ENCODE measurements at places on chromosomes 4 and X.

- peak; percentile 32 for DNase-seq
Measured at GRCh38 chrX:118495061-118495921, at the start of gene DOCK11. DOCK11 (plus strand) TSS chrX:118495815; CDS start chrX:118495972, 157 bp downstream.

DNA sequence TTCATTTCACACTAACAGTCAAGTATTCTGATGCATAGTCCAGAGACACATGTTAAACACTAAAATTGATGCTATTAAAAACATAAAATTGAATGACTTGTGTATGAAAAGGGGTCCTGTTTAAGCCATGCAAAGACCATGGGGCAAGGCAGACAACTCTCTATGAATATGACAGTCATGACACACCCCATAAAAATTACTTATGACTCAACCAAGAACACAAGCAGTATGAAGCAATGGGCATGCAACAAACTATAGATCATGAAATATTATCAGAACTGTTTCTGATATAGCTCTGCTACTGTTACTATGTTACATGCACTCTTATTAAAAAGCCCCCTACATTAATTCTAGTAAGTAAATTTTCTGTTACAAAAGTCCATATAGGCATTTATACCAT is 57.5 kb upstream of the ZCCHC13 start:
- DNase-seq, result no peak

DNA sequence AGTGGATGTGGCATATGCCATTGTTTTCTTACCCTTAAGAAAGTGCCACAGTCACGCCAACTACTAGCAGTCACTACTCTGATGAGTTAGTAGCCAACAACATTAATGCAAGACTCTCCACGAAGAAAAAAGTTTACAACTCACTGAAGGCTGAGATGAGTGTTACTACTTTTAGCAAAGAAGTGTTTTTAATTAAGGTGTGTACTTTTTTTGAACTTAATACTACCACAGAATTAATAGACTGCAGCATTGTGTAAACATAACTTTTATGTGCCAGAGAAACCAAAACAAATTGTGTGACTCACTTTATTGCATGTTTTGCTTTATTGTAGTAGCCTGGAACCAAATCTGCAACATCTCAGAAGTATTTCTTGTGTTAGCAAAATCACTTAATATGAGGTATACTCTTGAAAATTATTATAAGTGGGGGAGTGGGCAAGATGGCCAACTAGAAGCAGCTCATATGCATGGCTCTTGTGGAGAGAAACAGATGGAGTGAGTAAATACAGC is 2.2 kb upstream of the UGT2B4 start:
- no peak for DNase-seq

DNA sequence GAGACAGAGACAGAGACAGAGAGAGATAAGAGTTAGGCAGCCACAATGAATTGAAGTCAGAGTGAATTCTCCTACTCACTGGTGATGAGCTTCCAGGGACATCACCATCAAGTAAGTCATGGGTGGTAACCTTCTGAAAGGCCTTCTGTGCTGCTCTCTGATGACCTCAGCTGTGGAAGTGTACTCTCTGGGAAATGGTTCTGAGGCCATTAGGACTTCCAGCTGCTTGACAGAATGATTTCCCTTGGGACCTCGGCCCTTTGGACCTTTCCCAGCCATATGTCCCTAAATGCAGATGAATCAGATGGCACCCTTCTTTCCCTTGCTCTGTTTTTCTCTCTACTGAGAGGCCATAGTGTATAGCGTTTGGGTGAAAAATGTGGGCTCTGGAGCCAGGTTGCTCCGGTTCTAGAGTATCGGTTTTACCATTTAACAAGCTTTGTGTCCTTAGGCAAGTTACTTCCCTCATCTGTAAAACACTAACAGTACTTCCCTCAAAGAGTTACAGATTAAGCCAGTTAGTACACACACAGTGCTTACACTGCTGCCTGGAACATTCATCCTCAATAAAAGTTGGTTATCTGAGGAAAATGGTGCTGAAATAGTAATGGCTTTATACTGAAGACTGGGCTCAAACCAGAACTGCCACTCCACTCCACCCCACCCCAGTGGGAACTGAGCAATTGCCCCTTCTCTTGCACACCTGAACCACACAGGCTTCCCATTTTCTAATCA is 7.6 kb downstream of the SEPTIN11 start:
- DNase-seq, result no peak

GRCh38 chr4:2930758-2931511 is 32.3 kb downstream of the NOP14 start:
- peak; percentile 38 for DNase-seq
